ENCODE measurements at places on chromosomes 16 and 17.

GRCh38 chr16:83027973-83028372, 401.2 kb downstream of the CDH13 start:
- DNase-seq = no peak

- no peak for DNase-seq
These were observed 7.6 kb downstream of the SYT17 start for GRCh38 chr16:19175492-19176262.

GRCh38 chr17:72996791-72997190, 95.7 kb downstream of the SLC39A11 start:
- DNase-seq = no peak

DNA sequence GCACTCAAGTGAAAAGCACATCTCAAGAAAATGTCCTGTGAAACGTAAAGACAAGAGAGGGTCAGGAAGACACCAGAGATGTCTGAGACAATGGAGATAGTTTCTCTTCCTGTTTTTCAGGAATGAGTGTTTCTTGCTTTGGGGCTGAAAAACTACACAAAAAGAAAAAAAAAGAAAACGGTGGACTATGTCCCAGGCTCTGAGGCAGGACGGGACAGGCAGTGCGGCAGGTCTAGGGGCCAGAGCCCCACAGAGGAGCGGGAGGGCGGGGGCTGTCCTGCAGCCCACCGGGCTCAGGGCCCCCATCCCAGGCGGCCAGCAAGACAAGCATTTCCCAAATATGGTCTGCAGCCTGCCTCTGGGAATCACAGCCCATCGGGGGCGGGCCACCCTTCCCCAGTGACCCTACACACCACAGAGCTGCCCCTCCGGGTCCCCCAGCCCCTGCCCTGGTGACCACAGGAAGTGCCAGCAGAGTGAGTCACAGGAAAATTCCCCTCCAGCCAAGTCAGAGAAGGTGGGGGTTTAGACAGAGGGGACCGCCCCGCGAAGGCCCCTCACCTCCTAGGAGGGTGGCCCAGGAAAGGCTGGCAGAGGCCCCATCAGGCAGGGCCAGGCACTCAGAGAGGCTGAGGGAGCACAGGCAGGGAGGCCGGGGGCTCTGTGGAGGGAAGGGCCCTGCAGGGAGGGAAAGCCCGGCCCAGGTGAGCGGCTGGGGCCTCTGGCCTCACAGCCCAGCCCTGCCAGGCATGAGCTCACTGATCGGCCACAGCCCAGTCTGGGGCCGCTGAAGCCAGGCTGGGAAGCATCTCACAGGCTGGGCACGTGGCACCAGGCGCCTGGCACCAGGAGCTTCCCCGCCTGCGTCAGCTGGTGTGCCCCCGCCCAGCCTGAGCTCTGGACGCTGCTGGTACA, 6.3 kb downstream of the BCAR1 start:
- no peak for DNase-seq

- no peak for DNase-seq
These were observed 2.0 kb upstream of the KRTAP2-1 start for GRCh38 chr17:41049110-41049509.

DNA sequence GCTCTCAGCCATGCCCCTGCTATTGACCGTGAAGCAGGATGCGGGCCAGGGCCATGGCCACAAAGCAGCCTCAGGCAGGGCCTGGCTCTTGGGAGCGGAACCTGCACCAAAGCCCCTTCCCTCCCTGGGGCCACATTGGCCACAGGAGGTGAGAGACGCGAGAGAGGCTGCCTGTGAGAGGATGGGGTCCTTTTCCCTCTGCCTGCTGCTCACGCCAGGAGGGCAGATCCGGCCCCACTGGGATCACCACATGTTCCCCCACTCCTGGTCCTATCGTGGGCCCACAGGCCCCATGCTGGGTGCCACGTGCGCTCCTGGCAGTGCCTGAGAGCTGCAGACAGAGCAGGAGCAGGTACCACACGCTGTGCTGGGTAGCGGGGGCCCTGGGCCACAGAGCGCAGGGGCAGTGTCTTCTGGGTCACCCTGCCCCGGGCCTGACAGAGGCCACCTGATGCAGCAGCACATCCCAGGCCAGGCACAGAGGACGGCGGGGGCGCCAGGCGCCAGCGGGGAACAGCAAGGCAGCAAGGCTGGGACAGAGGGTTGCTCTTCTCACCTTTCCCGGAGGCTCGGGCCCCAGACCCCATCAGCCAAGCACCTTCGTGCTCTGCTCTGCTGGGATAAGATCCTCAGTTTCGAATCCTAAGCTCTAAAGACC, 9.2 kb upstream of the NUDT16L1 start:
- no peak for DNase-seq

DNA sequence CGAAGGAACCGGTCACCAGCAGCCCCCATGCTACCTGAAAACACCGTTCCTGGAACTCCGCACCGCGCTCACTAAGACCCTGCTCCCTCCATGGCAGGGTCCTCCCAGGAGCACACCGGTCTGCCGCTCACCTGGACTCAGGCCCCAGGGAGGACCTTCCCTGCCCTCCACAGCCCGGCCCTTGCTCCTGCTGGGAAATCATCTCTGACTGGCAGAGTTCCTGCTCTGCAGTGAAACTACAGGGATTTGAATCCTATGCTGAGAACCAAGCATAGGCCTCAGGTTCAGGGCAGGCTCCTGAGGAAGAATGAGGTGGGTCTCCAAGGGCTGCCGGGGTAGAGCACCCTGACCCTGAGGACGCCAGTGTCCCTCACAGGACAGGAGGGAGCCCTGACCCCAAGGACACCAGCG, 88.5 kb downstream of the KCNJ12 start:
- DNase-seq = no peak

- no peak for DNase-seq
These were observed 203.6 kb upstream of the CACNG3 start for GRCh38 chr16:24052329-24053098.

DNA sequence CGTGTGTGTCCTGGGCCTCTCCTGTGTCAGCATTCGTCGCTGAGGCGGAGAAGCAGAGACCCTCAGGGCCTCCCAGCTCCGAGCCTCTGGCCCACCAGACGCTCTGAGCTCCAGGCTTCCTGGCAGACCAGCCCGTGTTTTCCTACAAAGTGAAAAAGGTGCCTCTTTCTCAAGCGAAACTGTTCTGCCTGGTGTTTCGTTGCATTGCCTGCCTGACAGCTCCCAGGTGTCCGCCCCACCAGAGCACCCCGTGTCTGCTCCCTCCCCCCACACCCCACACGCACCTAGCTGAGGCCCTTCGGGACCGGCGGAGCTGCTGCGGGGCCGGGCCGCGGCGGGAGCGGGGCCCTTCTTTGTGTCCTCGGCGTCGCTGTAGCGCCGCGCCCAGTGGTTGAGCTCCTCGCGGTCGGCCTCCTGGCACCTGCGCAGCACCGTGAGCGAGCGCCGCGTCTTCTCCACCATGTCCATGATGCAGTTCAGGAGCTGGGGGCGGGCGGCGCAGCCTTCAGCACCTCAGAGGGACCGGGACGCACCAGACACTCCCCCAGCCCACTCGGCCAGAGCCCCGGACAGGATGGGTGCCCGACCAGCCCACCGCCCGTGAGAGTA, 14.7 kb upstream of the PABPN1L start:
- no peak for DNase-seq

- no peak for DNase-seq
These were observed 58.7 kb downstream of the SDK2 start for GRCh38 chr17:73585583-73585982.

DNA sequence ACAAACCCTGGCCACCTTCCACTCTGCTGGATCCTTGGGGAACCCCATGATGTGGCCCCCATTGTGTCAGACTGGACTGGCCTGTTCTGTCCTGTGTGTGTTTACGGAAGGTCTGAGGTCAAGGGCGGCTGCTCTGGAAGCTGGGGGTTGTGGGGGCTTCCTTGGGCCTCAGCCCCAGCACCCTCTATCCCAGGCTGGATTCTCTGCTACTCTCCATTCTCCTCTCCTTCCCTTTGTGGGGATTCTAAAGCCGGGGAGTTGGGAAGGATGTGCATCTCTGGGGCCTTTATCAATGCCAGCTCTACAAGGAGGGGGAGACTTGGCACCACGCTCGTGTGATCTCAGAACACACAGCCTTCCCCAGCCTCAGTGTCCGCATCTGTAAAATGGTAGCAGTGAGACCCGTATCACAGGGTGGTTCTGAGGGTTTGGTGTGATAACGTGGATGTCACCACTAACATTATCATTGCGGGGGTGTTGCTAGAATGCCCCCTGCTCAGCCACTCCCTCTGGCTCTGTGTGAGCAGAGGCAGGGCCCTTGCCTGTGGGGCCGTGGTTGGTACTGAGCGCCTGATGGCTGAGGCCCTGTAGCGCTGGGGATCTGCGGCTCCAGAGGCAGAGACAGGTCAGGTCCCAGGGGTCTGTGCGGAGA, 18.1 kb downstream of the ADGRG1 start:
- DNase-seq = no peak

DNA sequence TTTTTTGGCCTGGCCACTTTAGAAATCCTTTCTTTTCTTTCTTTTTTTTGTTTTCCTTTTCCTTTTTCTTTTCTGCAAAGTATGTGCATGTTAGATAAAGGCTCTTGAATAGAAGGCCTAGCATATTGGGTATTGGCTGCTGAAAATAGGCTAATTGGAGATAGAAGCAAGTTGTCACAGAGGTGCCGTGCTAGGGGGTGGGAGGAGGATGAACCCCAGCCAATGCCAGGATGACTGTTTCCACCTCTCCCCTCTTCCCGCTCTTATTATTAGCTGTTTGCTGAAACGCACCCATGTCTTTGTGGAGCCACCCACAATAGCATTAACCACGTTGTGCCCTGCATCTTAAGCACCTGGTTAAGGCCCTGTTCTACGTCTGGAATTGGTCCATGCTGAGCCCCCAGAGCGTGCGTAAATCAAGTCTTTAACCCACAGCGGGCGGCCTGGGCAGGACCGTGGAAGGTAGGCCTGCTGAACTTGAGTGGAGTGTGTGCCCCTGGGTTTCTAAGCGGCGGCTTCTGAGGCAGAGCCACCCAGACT, 123.6 kb downstream of the MSI2 start:
- DNase-seq = no peak

DNA sequence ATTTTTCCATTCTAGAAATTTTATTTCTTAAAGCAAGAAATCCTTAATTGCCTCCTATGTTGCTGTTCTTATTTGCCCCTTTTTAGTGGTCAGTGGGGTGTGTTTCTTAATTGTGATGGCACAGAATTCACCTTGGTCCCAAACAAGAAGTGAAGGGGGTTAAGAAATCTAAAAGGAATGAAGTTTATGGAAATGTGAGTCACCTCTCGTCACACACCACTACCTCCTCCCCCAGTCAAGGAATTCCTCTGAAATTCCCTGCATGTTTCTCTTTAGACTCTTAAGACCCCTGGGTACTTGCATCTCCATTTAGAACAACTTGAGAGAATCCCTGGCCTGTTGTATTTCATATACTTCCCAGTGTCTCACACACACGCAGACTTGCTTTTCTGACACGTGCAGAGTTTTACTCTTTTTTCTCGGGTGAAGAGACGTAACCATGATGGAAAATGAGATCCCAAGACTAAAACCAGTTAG, 247.4 kb downstream of the PRKCA start:
- no peak for DNase-seq

DNA sequence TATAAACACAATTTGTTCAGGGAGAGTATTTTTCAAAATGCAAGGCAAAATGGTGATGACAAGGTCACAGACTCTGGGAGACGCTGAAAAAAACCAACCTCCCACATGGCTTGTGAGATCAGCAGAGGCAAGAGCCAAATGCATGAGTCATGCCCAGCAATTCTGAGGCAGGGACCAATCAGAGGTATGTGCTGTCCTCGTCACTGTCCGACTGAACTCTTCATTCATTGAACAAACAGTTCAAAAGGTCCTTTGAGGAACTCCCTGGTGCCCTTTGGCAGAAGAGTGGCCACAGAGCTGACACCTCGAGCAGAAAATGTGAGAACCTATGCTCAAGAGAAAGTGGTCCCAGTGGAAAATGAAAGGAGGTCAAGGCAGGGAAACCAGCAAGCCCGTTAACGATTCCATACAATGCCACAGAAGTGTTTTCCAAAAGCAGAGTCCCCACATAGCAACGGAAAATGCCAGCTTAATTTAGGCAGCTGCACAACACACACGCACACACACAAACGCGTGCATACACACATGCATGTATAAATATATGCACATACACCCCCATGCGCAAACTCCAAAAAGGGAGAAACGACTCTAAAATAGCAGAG, 50.9 kb downstream of the CDH11 start:
- DNase-seq = no peak

All from activated gamma-delta T cell treated with Interleukin-2 at 50 U/mL for 16 hours (primary cell).